ENCODE measurements at places on chromosomes 3 and 15.

DNA sequence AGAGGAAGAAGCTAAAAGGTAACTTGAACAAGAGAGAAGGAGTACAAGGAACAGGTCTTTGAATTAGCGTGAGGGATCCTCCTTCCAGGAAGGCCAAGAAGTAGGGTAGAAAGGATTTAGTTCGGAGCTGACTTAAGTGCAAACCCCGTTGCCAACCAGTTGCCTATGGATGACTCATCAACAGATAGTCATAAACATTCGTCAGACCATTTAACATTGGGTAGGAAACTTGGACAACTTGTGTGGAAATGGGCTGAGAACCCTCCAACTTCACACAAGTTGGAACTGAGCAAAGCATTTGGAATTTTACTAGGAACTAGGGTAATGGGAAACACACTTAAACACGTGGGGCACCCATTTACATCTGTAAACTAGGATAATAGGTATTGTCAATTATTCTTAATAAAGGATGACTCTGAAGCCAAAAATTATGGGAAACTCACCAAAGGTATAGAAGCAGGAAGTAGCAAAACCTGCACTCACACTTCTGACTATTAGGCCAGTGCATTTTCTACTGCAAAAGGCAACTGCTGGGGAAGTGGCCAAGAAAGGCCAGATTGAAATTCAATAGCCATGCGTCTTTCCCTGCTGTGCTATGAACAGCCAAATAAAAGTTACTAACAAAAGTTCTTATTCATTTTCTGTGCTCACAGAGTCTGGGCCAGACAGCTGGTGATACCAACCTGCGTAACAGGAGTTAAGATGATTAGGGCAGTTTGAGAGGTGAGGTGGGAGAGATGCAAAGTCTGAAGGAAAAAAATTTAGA, 174.5 kb upstream of the TMC3 start:
- DNase-seq, result no peak

- DNase-seq, result no peak
Observed at GRCh38 chr3:191848818-191849217, 387.9 kb downstream of the PYDC2 start.

GRCh38 chr3:184391266-184391665, 11.4 kb downstream of the CHRD start:
- DNase-seq, result no peak

GRCh38 chr15:65762914-65763787, 28.9 kb downstream of the DENND4A start:
- DNase-seq, result no peak

- no peak for DNase-seq
Observed at GRCh38 chr3:17349093-17349492, 393.3 kb downstream of the TBC1D5 start.

DNA sequence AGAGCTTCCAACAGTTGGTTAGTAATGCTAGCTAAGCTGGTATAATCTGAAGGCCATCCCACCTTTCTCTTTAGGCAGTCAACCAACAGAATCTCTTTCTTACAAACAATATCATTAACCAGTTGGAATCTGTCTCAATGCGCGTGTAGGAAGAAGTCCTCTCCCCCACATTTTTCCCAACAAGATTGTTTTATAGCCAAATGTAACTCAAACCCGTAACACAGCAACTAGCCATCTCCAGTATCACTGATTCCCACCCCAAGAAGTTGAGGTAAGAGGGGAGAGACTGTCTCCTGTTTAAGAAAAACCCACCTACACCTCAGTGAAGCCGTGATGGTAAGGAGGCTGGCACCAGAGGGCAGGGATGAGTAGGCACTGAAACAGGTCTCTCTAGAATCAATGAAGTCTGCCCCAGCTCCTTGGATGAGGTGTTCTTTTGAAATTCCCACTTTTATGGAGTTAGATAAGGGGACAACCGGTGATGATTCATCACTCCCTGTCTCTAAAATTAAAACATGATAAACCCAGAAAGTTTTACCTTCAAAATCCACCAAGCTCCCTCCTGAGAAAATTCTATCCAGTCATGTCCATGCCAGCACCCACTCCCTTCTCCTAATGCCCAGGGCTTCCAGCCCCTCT, 30.9 kb downstream of the CDC25A start:
- DNase-seq, result no peak

- no peak for DNase-seq
Observed at GRCh38 chr15:25773248-25773647, 89.9 kb downstream of the ATP10A start.

GRCh38 chr3:36944641-36945270, at the start of gene TRANK1:
TSS of gene TRANK1 (minus strand) at chr3:36945054. CDS start at chr3:36944809, 245 bp downstream.
- peak; percentile 45 for DNase-seq

DNA sequence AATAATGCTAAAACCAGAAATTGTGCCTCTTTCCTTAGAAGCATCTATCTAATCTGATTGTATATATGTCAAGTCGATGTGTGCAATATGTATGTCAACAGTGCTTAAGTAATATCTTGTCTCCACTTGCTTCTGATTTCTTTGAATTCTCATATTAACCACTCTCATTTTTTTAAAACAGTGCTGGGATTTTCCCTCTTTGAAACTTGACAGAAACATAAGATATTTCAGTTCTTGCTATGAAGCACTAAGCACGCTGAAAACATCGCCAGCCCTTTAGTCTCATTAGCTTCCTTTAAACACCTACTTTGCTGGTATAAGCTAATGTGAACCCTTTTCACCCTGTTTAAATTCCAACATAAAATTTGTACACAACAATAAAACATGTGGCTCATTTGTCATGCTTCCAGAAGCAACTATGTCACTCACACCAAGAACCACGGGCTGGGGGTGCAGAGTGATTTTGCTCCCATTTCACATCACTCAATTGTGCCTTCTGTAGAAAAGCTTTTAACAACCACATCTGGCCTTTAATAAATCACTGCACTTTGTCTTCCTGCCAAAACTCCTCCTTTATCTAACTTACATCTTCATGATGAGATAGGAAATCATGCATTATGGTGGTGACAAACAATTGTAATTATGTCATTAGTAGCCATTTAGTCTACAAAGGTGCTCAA, 185.2 kb downstream of the FOXP1 start:
- no peak for DNase-seq

DNA sequence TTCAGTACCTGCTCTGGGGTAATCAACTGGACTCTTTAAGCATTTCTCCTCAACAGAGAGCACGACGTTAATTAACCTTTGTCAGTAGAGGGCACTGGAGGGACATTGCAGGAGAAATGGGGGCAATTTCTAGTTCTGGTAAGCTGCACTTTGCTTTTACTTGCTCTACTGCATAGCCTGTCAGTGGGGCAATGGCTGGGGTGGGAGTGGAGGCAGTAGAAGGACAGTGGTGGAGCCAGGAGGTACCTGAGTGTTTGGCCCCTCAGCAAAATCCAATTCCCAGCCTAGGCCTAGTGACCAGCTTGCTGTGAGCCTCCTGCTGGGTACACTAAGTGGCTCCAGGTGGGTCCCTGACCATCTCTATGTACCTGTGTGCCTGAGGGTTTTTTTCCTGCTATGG, 18.3 kb upstream of the MED12L start:
- DNase-seq, result no peak

DNA sequence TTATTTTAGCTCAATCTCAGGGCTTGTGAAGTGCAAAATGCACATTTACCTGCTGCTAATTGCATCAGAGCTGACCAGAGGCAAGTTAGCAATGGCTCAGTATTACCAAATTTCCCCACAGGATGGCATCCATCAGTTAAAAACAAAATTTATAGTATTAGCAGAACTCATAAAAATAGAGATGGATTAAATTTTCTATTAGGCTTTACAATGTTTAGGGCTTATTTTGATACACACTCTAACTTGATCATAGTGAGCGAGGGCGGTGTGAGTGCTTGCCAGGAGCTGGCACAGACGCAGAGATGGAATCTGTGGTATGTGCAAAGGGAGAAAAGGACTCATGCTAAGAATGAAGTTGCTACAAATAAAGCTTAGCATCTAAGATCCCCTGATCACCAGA, 241.0 kb downstream of the NSUN3 start:
- DNase-seq, result peak; percentile 47

DNA sequence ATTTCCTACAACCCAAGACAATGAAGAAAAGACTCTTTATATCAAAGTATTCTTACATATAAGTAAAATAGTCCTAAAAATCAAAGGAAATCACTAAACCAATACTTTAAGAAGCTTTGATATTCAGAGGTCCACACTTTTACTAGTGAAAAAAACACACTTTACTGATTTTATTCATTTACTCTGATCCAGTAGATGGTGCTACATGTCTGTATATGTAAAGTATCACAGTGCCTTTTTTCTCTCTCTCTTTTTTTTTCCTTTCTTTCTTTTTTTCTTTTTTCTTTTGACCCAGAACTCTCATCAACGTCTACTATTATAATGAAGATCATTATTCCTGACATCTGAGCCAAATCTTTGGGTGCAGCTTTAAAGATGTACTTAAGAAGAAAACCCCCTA, 10.8 kb upstream of the CCDC39 start:
- DNase-seq, result peak; percentile 9

GRCh38 chr3:45595364-45596195, 1.0 kb downstream of the LIMD1 start:
- no peak for DNase-seq

GRCh38 chr15:83404121-83404520, 43.0 kb upstream of the SH3GL3 start:
- no peak for DNase-seq

DNA sequence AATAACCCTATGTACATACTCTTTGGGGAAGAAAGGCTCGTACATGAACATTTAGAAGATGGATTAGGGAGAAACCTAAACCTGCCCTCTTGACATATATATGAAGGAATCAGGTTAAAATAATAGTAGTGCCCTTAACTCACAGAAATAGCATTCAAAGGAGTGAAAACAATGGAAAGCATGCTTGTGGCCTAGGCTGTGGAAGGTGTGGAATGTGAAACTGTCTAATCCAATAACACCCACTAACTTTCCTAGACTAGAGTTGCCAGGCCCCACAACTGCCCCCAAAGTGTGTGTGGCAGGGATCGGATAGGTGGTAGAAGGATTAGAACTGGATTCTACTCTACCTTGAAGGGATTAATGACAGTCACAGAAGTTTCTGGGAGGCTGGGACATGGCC, 317.4 kb upstream of the LRRFIP2 start:
- DNase-seq, result peak; percentile 19

- no peak for DNase-seq
Observed at GRCh38 chr15:59166601-59167265, 39.9 kb upstream of the LDHAL6B start.
